ENCODE measurements at places on chromosomes 16 and 17. TPM values are rescaled to one million over a fixed set of nuclear protein-coding genes. Genes with fewer than 3 reads are reported as not detected.

ODAD4 gene
- 0.73 TPM for total RNA-seq

RNF222 gene
- total RNA-seq = not detected

TP53TG3F gene
- not detected for total RNA-seq

CCDC200 gene
- total RNA-seq = not detected

CACNA1G gene
- not detected for total RNA-seq

CLDN6 gene
- not detected for total RNA-seq

ZSCAN10 gene
- 0.30 TPM for total RNA-seq

KRTAP2-1 gene
- not detected for total RNA-seq

CCL1 gene
- total RNA-seq = 9.5 TPM

ZFP3 gene
- 3.5 TPM for total RNA-seq

PTX4 gene
- total RNA-seq = not detected

INCA1 gene
- total RNA-seq = 0.25 TPM

EIF3C gene
- 773 TPM for total RNA-seq

WSB1 gene
- total RNA-seq = 87.4 TPM

HOXB9 gene
- 0.09 TPM for total RNA-seq

PHF12 gene
- 72.0 TPM for total RNA-seq

KCNAB3 gene
- total RNA-seq = 9.2 TPM

SLC16A6 gene
- total RNA-seq = 5.3 TPM

SNX20 gene
- total RNA-seq = 67.4 TPM
